ENCODE measurements at places on chromosomes 1 and 21. TPM values are rescaled to one million over a fixed set of nuclear protein-coding genes. Genes with fewer than 3 reads are reported as not detected.

The LCE1F gene
- total RNA-seq: not detected

The FCGR2B gene
- total RNA-seq: not detected

The SPRR2F gene
- not detected for total RNA-seq

The FAM72C gene
- 0.83 TPM for total RNA-seq

The LENEP gene
- total RNA-seq: 0.26 TPM

The CRP gene
- not detected for total RNA-seq

DNA sequence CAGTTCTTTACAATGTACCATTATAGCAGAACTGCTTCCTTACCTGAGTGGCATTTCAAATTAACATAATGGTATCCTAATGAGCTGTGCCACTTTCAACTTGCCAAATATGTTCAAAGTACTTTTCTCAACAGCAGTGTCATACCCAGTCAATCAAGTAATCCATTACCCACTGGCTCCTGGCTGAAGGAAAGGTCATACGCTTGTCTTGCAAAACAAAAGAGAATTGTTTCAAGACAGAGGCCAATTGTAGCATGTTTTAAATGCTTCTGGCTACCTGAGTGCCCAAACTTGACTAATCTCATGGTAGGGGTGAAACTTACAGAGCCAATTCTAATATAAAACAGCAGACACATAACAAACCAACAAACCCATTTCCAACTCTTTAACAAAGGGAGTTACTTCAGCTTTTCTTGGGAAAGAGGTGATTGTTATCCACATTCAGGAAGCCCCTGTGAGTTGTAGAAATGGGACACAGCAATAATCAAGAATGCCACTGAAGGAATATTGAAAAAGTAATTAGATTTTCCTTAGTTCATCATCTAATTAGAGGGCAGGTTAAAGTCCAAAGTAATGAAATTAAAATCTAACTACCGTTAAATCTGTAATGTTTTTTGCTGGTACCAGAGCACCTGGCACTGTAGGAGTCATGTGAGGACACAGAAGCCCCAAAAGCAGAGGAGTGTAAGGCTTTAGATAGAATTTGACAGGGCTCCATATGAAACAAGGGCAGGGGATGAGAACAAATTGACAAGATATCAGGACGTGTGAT lies 241.9 kb downstream of the RWDD3 start:
- no peaks in the 10 kb centered on the region for H3K36me3 ChIP-seq
- H3K4me1 ChIP-seq: no peaks in the 10 kb centered on the region
- no peak overlapping the region for H3K4me3 ChIP-seq
- DNase-seq: no peak

DNA sequence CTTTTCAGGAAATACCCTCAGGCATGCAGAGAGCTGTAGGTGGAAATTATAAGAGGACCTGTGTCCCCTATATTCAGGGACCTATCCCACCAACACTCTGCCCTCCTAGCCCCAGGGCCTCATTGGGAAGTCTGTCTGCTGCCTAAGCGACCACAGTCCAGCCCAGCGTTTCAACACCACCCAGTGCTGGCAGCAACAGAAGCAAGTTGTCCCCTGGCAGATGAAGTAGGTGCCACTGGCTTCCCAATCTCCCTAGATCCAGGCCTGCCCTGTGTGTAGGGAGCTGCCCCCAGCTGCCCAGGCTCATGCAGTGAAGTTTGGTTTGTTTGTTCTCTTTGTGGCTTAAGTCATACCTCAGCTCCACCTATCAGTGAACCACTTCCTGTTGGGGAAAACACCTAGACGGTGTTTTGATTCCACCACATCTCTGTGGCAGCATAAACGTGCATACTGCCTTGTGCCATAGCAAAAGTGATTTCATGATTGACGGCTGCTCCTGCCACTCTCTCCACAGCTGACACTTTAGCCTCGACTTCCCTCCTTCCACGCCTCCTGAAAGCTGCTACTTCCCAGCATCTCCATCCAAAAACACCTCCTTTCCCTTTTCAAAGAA lies 8.1 kb upstream of the LEFTY1 start:
- H3K4me3 ChIP-seq: no peak overlapping the region
- H3K27me3 ChIP-seq: no peaks in the 10 kb centered on the region
- no peaks in the 10 kb centered on the region for H3K36me3 ChIP-seq
- DNase-seq: peak; percentile 20
- H3K4me1 ChIP-seq: no peaks in the 10 kb centered on the region

GRCh38 chr1:246782120-246782900 lies 58.1 kb downstream of the SCCPDH start:
- no peak overlapping the region for H3K4me3 ChIP-seq
- H3K4me1 ChIP-seq: no peaks in the 10 kb centered on the region
- peak overlapping the region; percentile 47 for H3K27ac ChIP-seq
- peak; percentile 83 for DNase-seq
- H3K36me3 ChIP-seq: peaks cover 7% of the 10 kb centered on the region

GRCh38 chr1:151574575-151575529 lies 34.7 kb downstream of the TUFT1 start:
- H3K27me3 ChIP-seq: no peaks in the 10 kb centered on the region
- DNase-seq: peak; percentile 88
- peaks cover 4% of the 10 kb centered on the region for H3K36me3 ChIP-seq
- H3K27ac ChIP-seq: peak overlapping the region; percentile 71

GRCh38 chr1:38291906-38292521 lies 245.4 kb upstream of the POU3F1 start:
- no peaks in the 10 kb centered on the region for H3K36me3 ChIP-seq
- no peak overlapping the region for H3K4me3 ChIP-seq
- DNase-seq: no peak

DNA sequence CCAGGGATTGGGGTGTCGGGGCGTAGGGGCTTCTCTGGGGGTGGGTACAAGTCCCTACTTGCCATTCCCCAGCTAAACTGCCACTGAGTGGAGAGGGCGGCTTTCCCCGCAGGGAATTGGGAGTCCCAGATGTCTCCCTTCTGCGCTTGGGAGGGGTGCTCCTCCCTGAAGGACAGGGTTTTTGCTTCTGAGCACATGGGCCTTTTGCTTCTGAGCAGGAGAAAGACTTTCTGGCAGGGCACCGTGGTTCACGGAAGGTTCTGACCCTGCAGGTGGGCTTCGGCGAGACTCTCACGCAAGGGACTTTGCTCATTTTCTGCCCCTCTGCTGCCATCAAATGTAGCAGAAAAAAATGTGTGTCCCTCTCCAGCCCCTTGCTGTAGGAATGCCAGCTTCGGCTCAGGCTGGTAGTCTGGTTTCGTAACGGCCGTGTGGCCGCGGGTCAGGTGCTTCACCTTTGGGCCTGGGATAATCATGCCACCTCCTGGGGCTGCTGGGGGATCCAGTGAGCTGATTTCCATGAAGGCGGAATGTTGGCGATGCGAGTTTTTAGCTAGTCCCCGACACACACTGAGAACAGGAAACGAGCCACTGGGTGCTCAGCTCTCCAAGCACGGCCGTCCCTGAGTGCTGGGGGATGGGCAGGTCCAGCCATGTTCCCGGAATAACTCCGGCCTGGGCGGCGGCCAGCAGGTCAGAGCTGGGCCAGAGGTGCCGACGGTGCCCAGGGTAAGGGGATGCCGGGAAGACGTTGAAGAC lies 364.0 kb downstream of the CAMTA1 start:
- H3K4me1 ChIP-seq: no peaks in the 10 kb centered on the region
- H3K27me3 ChIP-seq: no peaks in the 10 kb centered on the region
- H3K36me3 ChIP-seq: no peaks in the 10 kb centered on the region
- peak; percentile 8 for DNase-seq
- no peak overlapping the region for H3K4me3 ChIP-seq

GRCh38 chr1:224569276-224569675 lies 46.8 kb upstream of the CNIH3 start:
- peaks cover 8% of the 10 kb centered on the region for H3K4me1 ChIP-seq
- no peak overlapping the region for H3K27ac ChIP-seq
- no peaks in the 10 kb centered on the region for H3K27me3 ChIP-seq

GRCh38 chr1:32695098-32695904 lies 7.3 kb downstream of the SYNC start:
- peaks cover 19% of the 10 kb centered on the region for H3K4me1 ChIP-seq
- H3K36me3 ChIP-seq: peaks cover 4% of the 10 kb centered on the region
- H3K27me3 ChIP-seq: no peaks in the 10 kb centered on the region
- DNase-seq: peak; percentile 84
- no peak overlapping the region for H3K4me3 ChIP-seq
- H3K27ac ChIP-seq: peak overlapping the region; percentile 39

DNA sequence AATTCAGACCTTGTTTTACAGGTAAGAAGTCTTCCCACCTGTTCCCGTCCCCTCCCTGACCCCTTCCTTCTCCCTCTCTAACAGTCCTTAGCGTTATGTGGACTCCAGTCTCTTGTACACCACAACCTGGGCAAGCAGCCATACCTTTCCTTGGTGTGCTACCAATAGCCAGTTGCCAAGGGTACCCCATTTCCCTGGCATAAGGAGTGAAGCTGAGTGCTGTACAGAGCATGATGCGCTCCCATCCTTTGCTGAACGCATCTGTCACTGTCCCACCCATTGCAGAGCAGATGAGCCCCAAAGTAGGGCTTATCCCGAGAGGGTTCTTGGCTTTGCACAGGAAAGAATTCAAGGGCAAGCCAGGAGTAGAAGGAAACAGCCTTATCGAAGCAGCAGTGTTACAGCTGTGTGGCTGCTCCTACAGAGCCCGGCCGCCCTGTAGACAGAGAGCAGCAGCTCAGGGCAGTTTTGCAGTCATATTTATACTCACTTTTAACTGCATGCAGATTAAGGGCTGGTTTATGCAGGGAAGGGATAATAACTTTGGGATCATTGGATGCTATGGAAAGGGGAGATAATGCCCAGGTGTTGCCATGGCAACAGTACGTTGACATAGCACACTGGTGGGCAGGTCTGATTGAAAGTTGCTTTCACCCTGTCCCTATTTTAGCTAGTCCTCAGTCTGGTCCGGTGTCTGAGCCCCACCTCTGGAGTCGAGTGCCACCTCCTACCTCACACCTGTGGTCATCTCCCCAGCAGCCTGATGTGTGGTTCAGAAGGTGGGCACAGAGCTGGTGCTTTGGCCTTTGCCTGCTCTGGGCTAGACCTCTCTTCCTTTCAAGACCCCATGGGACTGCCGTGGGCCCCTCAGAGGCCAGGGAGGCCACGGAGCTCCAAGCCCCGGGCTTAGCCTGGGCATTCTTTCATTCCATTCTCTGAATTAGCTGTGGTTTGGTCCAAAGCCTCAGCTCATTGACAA lies 5.1 kb downstream of the FHAD1 start:
- no peaks in the 10 kb centered on the region for H3K36me3 ChIP-seq
- H3K4me3 ChIP-seq: no peak overlapping the region
- peaks cover 10% of the 10 kb centered on the region for H3K27me3 ChIP-seq
- H3K4me1 ChIP-seq: no peaks in the 10 kb centered on the region
- no peak overlapping the region for H3K27ac ChIP-seq

GRCh38 chr21:16421007-16421406 lies 691.2 kb downstream of the USP25 start:
- no peak overlapping the region for H3K27ac ChIP-seq
- DNase-seq: no peak
- H3K4me3 ChIP-seq: peak overlapping the region; percentile 3
- no peaks in the 10 kb centered on the region for H3K4me1 ChIP-seq
- H3K36me3 ChIP-seq: no peaks in the 10 kb centered on the region
